ENCODE measurements at places on chromosomes 13 and 19. TPM values are rescaled to one million over a fixed set of nuclear protein-coding genes. Genes with fewer than 3 reads are reported as not detected.

DNA sequence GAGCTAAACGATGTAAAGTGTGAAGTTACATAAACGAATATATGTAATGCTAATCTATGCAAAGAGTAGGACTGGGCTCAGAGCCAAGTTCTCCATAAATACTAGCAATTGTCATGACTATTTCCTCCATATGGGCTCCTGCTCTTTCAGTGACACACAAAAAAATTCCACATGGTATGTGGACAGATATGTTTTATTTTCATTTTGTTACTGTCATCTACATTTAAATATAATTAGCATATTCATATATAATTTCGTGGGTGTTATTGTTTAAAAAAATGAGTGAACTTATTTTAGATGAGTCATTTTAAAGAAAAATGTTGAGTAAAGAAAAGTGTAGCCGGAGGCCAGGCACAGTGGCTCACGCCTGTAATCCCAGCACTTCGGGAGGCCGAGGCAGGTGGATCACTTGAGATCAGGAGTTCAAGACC is 5.0 kb upstream of the IGSF23 start:
- no peak overlapping the region for H3K27ac ChIP-seq
- H3K4me1 ChIP-seq: peaks cover 5% of the 10 kb centered on the region
- no peak overlapping the region for H3K4me3 ChIP-seq
- H3K27me3 ChIP-seq: peaks cover 8% of the 10 kb centered on the region
- no peak for DNase-seq

- no peaks in the 10 kb centered on the region for H3K4me1 ChIP-seq
- H3K27me3 ChIP-seq: no peaks in the 10 kb centered on the region
- H3K4me3 ChIP-seq: no peak overlapping the region
- H3K36me3 ChIP-seq: peaks cover 72% of the 10 kb centered on the region
Measured at GRCh38 chr13:98468929-98469328, 108.0 kb downstream of the STK24 start.

DNA sequence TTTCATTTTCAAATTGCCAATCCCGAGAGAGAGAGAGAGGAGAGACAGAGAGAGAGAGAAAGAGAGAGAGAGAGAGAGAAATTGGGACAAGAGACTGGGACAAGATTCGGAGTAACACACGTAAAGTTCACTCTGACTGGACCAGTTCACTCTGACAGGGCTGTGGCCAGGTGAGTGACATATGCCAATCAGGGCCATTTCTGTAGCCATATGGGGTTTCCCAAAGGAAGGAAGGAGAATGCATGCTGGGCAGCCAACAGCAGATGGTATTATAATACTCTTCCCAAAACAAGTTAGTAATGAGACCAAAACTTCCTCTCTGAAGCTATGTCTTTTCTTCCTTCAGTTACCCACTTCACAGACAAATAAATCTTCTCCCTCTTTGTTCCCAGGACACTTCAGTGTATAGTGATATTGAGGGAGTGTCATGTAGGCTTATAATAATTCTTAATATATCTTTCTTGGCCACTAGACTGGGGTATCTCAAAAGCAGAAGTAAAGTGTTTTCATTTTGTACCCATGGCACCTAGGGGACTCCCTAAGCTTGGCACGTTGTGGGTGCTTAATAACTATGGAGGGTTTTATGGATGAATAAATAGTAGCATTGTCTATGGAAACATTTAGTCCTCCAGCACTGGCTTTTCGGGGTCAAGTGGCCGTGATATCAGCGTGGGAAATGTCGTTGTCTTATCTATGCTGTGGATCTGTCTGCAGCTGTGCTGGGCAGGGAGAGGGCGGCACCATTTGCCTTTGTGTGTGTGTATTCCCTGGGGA is 51.6 kb downstream of the SERP2 start:
- no peak overlapping the region for H3K27ac ChIP-seq
- H3K27me3 ChIP-seq: peaks cover 3% of the 10 kb centered on the region
- no peaks in the 10 kb centered on the region for H3K4me1 ChIP-seq
- H3K4me3 ChIP-seq: no peak overlapping the region
- DNase-seq: no peak

- no peaks in the 10 kb centered on the region for H3K36me3 ChIP-seq
- H3K4me1 ChIP-seq: no peaks in the 10 kb centered on the region
- H3K27me3 ChIP-seq: no peaks in the 10 kb centered on the region
- H3K27ac ChIP-seq: no peak within 1 kb of the TSS
- H3K4me3 ChIP-seq: no peak within 1 kb of the TSS
- DNase-seq: no peak
Measured at GRCh38 chr13:96089749-96090239, at the start of gene HS6ST3. Gene HS6ST3 (plus strand): TSS chr13:96090107.

DNA sequence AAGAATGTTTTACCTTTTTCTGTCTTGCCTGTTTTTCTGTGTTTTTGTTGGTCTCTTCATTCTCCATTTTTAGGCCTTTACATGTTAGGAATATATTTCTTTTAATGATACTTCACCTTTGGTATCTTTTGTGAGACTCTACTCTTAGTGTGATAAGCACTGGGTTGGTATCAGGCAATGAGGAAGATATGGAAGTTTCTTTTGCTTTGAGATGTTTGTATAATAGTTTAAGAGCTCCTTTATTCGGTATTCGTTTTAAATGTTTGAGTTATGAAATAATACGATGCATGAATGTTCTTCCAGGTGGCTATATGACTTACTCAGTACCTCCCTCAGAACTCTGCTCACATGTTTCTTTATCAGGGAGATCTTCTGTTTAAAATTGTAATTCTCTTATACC is 144.8 kb downstream of the PDS5B start:
- H3K27me3 ChIP-seq: no peaks in the 10 kb centered on the region
- H3K4me1 ChIP-seq: no peaks in the 10 kb centered on the region
- no peak for DNase-seq
- no peak overlapping the region for H3K27ac ChIP-seq
- H3K4me3 ChIP-seq: no peak overlapping the region

- H3K36me3 ChIP-seq: peaks cover 91% of the 10 kb centered on the region
- no peak overlapping the region for H3K4me3 ChIP-seq
Measured at GRCh38 chr19:7078008-7078407, 8.5 kb downstream of the ZNF557 start.

- no peak for DNase-seq
- H3K4me3 ChIP-seq: peak overlapping the region; percentile 66
- no peaks in the 10 kb centered on the region for H3K36me3 ChIP-seq
- peak overlapping the region; percentile 90 for H3K27ac ChIP-seq
- H3K27me3 ChIP-seq: no peaks in the 10 kb centered on the region
- H3K4me1 ChIP-seq: peaks cover 80% of the 10 kb centered on the region
Measured at GRCh38 chr19:2329501-2329916, 1.0 kb downstream of the SPPL2B start.

GRCh38 chr13:104086759-104087158 is 1020.5 kb upstream of the SLC10A2 start:
- no peaks in the 10 kb centered on the region for H3K27me3 ChIP-seq
- H3K4me3 ChIP-seq: no peak overlapping the region
- H3K27ac ChIP-seq: no peak overlapping the region
- no peaks in the 10 kb centered on the region for H3K4me1 ChIP-seq

DNA sequence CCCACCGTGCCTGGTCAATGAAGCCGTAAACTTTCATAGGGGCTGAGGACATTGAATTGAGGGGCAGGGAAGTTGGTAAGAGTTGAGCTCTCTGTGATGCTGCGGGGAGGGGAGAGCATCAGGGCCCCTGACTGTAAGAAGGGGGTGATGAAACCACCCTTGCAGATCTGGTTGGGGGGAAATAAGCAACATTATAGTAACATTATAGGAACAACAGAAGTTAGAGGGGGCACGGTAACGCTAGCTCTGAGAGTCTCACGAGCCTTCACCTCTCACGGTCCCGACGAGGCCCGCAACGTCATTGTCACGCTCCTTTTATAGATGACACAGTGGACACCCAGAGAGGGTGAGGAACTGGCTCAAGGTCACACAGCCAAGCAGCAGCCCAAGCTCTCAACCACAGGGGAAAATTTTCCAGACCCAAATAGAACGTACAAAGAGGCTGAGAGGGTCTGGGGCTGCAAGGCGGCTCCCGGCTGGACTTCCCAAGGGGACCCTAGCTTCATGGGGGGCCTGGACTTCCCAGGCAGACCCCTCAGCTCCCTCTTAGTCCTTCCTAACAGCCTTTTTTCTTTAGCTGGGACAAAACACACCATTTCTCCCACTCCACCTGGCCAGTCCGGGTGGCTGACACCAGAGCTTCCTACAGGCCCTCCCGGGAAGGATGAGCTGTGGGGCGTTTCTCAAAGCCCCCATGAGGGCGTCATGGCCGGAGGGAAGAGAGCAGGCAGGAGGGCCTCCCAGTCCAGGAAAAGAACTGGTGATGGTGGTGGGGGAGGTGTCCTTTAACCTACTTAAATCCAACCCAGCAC is 4.1 kb downstream of the TLE5 start:
- peak overlapping the region; percentile 5 for H3K27ac ChIP-seq
- H3K27me3 ChIP-seq: no peaks in the 10 kb centered on the region
- peaks cover 71% of the 10 kb centered on the region for H3K36me3 ChIP-seq
- no peak overlapping the region for H3K4me3 ChIP-seq
- no peak for DNase-seq

DNA sequence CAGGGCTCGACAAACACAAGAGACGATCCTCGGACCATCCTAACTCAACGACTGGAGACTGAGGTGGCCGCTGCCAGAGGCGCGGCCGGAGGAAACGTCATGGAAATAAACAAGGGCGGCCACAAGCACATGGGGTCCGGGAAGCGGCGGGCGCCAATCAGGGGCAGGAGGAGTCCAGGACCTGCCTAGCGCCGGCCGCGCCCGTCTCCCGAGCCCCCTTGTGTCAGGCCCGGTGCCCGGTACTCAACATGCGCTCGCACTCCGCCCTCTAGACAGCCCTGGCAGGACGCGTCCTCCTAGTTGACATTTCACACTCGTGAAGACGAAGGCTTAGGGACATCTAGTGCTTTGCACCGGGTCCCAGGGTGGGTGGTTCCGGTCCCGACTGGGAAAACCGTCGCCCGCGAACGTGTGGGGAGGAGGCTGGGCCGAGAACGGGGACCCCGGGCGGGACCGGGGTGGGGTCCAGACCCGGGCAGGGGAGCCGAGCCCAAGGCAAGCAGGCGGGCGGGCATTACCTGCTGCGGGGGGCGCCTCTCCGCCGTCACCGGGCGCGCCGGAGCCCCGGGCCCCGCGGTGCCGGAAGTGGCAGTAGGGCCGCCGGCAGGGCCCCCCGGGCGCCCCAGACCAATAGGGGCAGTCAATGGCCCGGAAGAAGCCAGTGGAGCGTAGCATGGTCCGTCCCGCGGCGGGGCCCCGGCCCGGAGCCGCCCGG is 442 bp downstream of the REXO1 start:
- H3K4me1 ChIP-seq: peaks cover 73% of the 10 kb centered on the region
- DNase-seq: no peak
- no peaks in the 10 kb centered on the region for H3K36me3 ChIP-seq
- H3K4me3 ChIP-seq: peak overlapping the region; percentile 83

DNA sequence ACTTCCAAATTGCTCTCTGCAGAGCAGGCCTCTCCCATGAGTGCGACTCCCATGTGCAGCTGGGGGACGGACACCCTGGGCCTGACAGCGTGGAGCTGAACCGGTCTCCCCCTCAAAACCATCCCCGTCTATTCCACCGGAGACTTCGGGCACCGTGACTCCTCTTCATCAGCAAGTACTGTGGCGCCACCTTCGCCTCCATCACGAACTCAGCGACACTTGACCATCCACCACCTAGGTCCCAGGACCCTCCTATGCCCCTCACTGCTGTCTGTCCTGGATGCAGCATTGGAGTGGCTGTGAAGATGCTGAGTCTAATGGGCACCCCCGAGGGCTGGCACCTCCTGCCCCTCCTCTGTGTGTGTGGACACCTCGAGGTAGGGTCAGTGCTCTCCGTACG is 20.6 kb downstream of the CILP2 start:
- peaks cover 2% of the 10 kb centered on the region for H3K4me1 ChIP-seq
- H3K27me3 ChIP-seq: no peaks in the 10 kb centered on the region
- no peaks in the 10 kb centered on the region for H3K36me3 ChIP-seq

DNA sequence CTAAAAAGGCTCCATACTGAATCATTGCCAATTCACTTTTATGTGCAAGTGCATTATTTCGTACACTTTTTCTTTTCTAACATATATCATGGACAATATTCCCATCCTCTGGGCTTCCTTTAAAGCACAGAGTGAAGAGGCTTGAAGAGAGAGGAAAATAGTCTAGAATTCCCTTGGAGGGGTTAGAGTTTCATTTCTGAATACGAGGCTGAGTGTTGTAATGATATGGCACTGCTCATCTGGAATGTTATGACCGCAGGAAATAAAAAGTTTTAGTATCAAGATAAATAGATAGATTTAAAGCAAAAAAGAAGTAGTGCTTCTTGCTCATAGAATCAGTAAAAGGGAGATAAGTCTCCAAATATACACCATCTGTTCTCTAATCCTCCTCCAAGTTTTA is 412.3 kb upstream of the SLITRK1 start:
- no peak overlapping the region for H3K27ac ChIP-seq
- H3K4me3 ChIP-seq: no peak overlapping the region
- H3K4me1 ChIP-seq: no peaks in the 10 kb centered on the region
- no peaks in the 10 kb centered on the region for H3K36me3 ChIP-seq
- no peaks in the 10 kb centered on the region for H3K27me3 ChIP-seq

- H3K27ac ChIP-seq: peak overlapping the region; percentile 70
- no peak overlapping the region for H3K4me3 ChIP-seq
- H3K27me3 ChIP-seq: no peaks in the 10 kb centered on the region
- peak; percentile 76 for DNase-seq
- no peaks in the 10 kb centered on the region for H3K36me3 ChIP-seq
Measured at GRCh38 chr19:16252459-16253205, 54.9 kb downstream of the AP1M1 start.

Gene LGI4
- 0.59 TPM for total RNA-seq

Gene PLEKHF1
- 6.4 TPM for total RNA-seq

Gene PPP5C
- total RNA-seq: 58.6 TPM

Gene KLK2
- total RNA-seq: 1.7 TPM

Data from B cell (primary cell).